ENCODE measurements at places on chromosomes 4 and X.

DNA sequence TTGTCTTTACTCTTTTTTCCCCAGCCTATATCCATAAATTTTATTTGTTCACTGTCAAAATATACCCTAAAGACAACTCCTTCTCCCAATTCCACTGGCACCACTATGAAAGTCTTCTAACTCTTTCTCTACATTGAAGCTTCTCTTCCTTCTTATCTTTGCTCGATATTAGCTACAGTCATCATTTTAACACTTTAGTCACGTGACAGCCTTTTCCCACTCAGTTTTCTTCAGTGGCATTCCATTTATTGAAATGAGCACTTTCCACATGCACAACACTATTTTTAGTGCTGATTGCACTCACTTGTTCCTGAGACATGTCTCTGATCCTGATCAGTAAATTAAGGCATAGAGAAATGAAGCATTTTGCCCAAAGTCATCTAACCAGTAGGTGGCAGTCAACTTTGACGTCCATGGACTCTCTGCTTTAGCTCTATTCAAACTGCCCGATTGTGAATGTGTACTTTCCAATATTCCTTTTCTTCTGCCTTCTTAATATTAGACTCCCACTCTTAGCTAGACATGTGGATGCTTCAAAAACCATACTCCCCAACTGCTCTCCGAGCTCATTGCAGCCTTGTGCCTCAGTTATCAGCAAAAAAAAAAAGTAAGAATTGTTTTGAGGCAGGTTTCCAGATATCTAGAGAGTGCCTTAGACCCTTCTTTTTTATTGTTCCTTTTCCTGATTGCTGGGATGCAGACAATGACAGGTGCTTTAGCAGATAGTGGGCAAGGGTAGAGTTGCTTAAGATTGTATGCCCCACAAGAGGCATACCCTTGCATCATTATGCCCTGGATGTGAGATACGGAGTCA, 394.4 kb upstream of the ADGRL3 start:
- DNase-seq: peak; percentile 8

DNA sequence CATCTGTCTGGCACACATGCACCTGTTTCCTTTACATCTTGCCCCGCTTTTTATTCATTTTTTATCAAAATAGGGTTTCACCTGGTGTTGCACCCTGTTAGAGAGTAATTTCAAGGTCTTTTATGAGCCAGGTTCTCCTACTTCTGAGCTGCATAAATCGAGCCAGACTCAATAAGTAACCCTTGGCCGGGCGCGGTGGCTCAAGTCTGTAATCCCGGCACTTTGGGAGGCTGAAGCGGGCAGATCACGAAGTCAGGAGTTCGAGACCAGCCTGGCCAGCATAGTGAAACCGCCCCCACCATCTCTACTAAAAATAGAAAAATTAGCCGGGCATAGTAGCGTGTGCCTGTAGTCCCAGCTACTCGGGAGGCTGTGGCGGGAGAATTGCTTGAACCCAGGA, 1.0 kb upstream of the PPP2R3B start:
- DNase-seq: no peak

DNA sequence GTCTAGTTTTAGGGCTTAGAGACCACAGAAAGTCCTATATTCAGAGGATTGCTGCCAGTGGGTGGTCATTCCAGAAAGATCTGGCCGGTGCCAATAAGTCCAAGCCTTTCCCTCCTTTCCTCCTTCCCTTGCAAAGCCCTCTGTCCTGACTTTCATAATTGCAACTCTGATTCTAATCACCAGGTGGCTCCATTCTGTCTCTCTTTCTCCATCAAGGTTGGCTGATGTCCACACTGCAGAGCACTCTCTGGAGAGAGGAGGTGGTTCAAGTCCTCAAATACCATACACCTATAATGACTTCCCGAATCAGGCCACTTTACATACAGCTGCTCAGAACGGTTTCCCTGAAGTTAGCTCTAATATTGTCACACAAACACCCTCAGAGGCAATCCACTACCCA, 22.4 kb upstream of the ARMCX4 start:
- peak; percentile 10 for DNase-seq

GRCh38 chr4:47075262-47075661, 43.9 kb downstream of the GABRB1 start:
- DNase-seq: no peak
